Fibroblast of mammary gland (primary cell): ENCODE measurements at places on chromosomes 12 and 14.

GRCh38 chr12:5470221-5470620 lies 38.3 kb downstream of the NTF3 start:
- no peak for DNase-seq

GRCh38 chr12:105262461-105263184 lies 26.6 kb upstream of the APPL2 start:
- DNase-seq, result no peak

GRCh38 chr12:20415028-20415427 lies 46.7 kb downstream of the PDE3A start:
- peak; percentile 65 for DNase-seq

GRCh38 chr14:33948869-33949408 lies 1.9 kb downstream of the EGLN3 start:
- DNase-seq, result no peak

DNA sequence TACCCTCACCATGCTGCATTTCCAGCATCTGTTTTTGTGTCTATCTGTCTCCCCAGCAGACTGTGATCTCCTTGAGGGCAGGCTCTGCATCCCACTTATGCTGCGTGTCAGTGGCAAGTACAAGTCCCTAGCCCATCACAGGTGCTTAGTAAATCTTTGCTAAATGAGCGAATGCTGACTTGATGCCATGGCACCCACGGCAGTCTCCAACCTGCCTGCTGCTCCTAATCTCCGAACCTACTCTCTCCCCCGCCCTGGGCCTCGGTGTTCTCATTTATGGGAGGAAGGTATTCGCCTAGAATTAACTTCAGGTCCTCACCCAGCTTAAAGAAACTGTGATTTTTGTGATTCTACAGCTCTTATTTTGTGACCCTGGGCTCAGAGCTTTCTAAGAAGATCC lies 109.9 kb downstream of the PRMT8 start:
- DNase-seq, result no peak

DNA sequence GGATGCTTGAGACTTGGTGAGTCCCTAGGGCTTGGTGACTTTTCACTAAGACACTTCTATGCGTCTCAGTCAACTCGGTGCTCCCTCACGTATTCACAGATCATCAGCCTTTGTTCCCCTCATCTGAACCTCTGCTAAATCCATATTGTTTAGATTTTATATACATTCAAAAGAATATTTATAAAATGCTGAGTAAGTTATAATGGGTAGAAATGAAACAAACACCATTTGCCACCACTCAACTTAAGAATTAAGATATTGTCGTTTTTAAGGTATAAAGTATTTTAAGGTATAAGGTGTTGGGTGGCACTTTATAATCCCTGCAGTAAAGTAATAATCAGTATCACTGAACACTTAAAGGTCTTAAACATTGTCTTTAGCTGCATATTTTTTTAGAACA lies 103.0 kb downstream of the TTLL5 start:
- no peak for DNase-seq
